Left kidney (tissue), 8 donors: ENCODE measurements at places on chromosomes 6 and 20. TPM values are rescaled to one million over a fixed set of nuclear protein-coding genes. Genes with fewer than 3 reads are reported as not detected.

GRCh38 chr6:156780102-156780641 lies 3.0 kb downstream of the ARID1B start:
- DNase-seq, result peak; percentile 78

- no peak for DNase-seq
These were observed 130.9 kb downstream of the TRMT11 start for GRCh38 chr6:126117251-126117650.

- DNase-seq, result peak; percentile 13
These were observed 280.5 kb downstream of the SYNE1 start for GRCh38 chr6:152356662-152357061.

TP53TG5 gene
- polyA plus RNA-seq, result 2.0 TPM

DNA sequence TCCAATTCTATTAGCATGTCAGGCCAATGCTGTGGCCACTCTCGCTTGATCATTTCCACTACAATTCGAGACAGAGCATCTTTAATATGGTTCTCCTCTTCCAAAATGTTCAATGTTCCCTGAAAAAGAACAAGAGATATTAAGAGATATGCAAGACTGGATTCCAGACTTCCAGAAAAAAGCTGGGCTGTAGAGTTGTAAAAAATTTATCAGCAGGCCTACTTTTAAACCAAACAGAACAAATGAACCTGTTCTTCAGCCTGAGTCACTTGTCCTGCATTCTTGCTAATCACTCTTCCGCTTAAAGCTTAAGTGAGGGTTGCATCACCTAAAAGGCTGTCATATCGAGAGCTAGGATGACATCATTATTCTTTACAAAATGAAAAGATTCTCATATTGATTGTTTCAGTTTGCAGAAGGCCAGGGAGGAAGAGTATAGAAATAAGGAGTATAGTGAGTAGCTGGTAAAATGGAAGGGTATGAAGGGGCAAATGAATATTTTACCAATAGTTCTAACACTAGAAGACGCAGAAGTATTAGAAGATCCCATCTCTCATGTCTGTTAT lies 4.9 kb downstream of the XPO5 start:
- no peak for DNase-seq

RALGAPB gene
- polyA plus RNA-seq, result 50.6 TPM

DNA sequence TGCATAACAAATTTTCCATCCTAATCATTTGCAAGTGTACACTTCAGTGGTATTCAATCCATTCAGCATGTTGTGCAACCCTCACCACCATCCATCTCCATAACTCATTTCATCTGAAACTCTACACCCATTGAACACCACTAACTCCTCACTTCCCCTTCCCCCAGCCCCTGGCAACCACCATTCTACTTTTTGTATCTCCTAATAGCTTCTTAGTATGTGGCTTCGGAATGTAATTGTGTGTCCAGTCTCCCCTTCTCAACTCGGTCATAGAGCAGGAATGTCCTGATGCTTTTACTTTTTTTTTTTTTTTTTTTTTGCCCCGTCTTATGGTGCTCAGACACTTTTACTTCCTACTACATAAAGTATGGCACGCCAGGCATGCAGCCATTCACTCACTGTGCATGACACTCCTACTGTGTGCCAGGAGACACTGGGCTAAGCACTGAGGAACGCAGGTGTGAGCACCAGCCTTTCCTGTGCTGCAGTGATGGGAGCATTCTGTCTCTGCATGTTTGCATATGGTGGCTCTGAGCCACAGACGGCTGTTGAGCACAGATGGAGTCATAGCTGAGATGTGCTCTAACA lies 15.3 kb downstream of the HCK start:
- no peak for DNase-seq

GRCh38 chr6:82144007-82144851 lies 103.3 kb downstream of the IBTK start:
- no peak for DNase-seq

DNA sequence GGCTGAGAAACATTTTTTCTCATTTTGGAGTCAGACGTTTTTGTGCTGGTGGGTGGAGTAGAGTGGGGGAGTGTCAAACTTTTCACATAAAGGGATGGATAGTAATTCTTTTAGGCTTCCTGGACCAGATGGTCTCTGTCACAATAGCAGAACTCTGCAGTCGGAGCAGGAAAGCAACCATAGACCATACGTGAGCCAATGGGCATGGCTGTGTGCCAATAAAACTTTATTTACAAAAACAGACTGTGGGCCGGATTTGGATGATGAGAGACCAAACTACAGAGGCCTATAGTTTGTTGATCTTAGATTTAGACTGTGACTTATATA lies 70.8 kb upstream of the SLC22A23 start:
- no peak for DNase-seq

PARD6B gene
- polyA plus RNA-seq, result 30.2 TPM

DNA sequence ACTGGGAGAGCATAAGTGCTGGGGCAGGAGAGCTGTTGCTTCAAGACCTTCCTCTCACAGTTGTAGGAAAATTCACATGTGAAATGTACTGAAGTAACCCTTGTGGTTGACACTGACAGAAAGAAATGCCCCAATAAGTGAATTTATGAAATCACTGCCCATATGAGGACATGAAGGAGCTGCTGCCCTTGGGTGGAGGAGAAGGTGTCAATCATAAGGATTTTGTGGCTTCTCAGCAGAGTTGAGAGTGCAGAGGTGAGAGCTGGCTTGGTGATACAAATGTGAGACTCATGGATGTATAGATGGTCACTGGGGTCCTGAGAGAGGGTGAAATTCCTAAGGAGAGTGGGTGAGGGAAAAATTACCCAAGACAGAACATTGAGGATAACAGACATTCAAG lies 33.9 kb upstream of the CMTR1 start:
- DNase-seq, result no peak

- no peak for DNase-seq
These were observed 200.9 kb downstream of the EDN1 start for GRCh38 chr6:12490904-12491571.

DNA sequence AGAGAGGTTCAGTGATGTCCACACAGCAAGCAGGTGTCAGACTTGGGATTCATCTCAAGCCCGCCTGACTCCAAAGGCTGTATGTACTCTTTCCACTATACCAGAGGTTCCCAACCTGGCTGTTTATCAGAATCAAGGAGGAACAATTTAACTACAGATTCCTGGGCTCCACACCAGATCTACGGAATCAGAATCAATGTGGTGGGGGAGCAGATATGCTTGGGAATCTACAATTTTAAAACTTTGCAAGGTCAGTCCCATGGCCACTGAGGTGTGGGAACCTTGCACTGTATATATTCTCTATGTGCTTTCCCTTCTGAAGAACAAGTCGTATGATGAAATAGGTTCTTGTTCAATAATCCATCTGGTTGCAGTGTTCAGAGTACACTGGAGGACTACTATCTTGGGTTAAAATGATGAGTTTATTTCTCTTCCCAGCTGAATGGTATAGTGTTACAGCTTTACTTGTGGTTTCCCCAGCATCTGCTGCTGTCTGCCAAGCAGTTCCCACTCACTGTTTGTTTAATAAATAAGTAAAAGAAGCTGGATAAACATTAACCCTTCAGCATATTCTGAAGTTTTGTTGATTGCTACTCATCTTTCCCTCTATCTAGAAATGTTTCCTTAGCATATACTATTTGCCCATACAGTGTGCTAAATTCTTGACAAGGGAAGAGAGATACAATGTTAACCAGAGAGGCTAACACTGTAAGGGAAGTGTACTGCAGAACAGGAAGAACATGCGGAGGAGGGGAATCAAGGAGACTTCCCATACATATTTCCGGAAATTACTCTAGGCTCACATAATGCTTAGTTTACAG lies 9.9 kb downstream of the TTI1 start:
- DNase-seq, result peak; percentile 12

- DNase-seq, result no peak
These were observed 26.5 kb upstream of the CD93 start for GRCh38 chr20:23112595-23112994.

QKI gene
- polyA plus RNA-seq, result 225 TPM

GRCh38 chr6:44667668-44668390 lies 280.3 kb downstream of the CDC5L start:
- no peak for DNase-seq

GRCh38 chr6:137954253-137954652 lies 87.2 kb downstream of the TNFAIP3 start:
- no peak for DNase-seq

DNA sequence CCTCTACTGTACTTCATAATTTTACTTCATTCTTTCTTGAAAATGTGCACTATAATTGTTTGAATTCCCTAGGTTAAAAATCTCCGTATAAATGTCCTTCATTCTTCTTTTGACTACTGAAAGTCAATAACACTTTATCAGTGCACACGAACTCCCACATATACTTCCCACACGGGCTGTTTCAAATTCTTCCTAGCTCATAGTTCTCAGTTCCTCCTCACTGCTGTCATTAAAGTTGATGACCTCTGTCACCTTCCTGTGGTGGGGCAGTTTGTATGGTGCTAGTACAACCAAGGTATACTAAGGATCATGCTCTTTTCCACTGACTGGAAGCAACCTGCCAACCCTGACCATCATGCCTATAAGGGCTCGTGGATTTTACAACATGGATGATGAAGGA lies 40.0 kb upstream of the CD2AP start:
- no peak for DNase-seq

- DNase-seq, result no peak
These were observed 130.4 kb upstream of the CDH4 start for GRCh38 chr20:61121661-61122060.

ARMH2 gene
- polyA plus RNA-seq, result not detected

DNA sequence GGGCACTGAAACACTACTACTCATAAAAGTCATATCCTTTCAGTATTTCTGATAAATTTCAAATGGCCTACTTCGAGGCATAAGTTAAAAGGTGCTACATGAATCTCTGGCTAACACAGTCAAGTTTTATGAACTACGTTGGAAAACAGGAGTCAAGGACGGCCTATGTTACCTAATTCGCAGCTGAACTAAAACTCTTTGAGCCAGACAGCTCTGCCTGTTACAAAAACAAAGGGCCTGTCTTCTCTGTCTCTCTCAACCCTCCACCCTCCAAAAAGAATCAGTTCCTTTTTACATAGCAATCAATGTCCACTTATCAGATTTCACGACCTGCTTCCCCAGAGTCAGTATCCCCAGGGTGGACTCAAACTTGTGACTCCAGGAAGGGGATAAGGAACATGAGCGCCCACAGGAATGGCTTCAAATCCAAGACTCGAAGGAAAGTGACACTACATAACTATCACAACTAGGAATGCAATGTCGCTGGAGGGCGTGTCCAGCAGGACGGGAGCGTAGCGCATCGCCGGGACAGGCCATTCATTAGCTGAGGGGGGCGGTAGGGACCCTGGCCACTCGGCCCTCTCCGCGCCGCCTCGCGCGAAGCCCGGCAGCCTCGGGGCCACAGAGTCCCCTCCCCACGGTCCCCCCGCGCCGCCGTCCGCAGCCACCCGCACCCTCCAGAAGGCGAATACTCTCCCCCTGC lies 591 bp downstream of the IBTK start:
- peak; percentile 77 for DNase-seq

PGK2 gene
- not detected for polyA plus RNA-seq

GRCh38 chr6:143232849-143233248 lies 172.2 kb downstream of the AIG1 start:
- DNase-seq, result no peak

GRCh38 chr6:44061375-44062104 lies 65.7 kb downstream of the MRPL14 start:
- no peak for DNase-seq

DNA sequence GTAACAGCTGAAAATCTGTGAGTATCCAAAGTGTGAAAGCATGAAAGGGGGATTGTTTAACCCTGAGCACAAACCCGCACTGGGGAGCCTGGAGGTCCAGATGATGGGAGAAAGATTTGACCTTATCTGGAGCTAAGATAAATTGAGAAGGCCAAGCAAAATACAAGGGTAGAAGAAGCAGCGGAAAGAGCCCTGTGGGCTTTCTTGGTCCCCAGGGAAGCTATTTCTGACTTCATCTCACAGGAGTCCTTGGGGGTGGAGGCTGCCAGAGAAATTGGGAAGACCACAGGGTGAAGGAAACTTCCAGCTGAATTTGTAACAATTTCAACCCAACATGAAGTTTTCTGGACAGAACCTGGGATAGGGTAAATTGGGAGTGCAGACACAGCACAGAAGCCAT lies 476.9 kb downstream of the MMUT start:
- no peak for DNase-seq

GRCh38 chr6:138620630-138621029 lies 121.3 kb upstream of the NHSL1 start:
- no peak for DNase-seq
